ENCODE measurements at places on chromosomes 3 and 15. TPM values are rescaled to one million over a fixed set of nuclear protein-coding genes. Genes with fewer than 3 reads are reported as not detected.

GRCh38 chr3:52181543-52181942, 16.4 kb upstream of the ALAS1 start:
- no peak for DNase-seq

- DNase-seq = no peak
Measured at GRCh38 chr3:32303977-32304881, 65.7 kb downstream of the CMTM8 start.

The PFN2 gene
- 0.53 TPM for total RNA-seq

DNA sequence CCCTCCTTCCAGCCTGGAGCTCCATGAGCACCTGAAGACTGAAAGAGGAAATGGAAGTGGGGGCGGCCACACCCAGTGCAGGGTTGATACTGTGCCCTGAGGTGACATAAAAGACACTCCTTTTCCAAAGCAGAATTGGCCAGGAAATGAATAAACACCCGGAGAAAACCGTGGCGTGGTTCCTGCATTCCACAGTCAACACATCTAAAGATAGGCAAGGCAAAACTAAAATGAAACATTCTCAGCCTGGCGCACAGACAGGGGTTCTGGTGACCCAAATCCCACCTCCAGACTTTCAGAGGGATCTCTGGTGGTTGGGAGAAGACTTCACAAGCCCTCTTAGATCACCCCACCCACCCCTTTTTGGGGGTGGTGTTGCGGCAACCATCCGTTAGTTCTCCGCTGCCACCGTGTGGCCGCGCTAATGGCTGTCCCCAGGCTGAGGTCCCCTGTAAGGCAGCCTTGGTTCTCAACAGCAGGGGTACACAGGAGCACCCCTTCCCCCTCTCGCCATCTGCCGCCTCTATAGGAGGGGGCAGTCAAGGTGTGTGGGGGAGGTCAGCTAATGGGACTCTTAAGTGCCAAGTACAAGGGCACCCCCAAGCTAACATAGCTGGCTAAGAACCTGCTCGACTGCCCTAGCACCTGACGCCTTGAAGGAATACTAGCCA, 2.5 kb upstream of the MST1R start:
- DNase-seq = peak; percentile 69

All from activated CD8-positive, alpha-beta T cell treated with anti-CD3 and anti-CD28 coated beads, Interleukin-2, amount 10 ng/mL, durations not matched to agents 7 days and 5 days (primary cell).